ENCODE measurements at places on chromosomes 12 and 14.

DNA sequence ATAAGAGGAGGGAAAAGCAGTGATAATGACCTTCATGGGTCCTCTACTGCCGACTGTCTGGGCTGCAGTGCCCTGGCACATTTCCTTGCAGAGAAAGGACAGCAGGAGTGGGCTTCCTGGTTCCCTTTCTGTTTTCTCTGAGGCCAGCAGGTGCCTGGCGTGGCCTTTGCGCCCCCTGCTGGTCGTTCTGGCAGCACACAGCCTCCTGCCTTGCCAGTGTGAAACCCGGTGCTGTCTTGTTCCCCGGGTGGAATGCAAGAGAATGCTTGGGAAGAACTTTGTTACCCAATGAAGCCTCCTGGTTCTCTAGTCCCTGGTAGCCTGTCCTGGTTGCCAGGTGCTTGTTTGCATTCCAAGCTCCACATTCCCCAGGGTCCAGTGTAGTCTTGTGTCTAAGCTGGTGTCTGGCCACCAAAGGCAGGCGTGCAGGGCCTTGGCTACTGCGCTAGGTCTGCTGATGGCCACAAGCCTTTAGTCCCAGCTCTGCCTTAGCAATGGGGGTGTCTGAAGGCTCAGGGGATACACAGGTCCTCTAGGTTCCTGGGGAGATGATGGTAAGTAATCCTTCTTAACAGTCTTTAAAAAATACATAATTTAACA lies 1392.4 kb upstream of the TMEM132C start:
- DNase-seq, result peak; percentile 3

GRCh38 chr12:106006382-106006781 lies 132.4 kb downstream of the NUAK1 start:
- DNase-seq, result no peak

GRCh38 chr14:91372671-91373495 lies 44.7 kb downstream of the CCDC88C start:
- DNase-seq, result no peak

GRCh38 chr14:102951034-102951433 lies 28.6 kb downstream of the AMN start:
- no peak for DNase-seq

DNA sequence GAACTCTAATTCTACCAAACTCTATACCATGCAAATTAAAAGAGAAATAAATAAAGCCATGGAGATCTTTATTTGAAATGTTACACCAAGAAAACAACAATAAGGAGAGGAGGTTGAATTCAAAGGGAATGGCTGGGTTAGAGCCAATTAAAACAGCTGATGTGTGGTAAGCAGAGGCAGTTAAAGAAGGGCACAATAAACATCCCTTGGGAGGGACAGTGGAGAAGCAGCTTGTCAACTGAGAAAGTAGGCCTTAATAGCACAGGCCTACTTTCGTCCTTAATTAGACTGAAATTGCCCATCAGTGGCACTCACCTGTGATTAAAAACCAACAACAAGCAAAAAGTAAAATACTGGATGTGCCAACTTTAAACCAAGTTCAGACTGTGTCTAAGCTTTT lies 16.3 kb upstream of the NAV3 start:
- DNase-seq, result no peak

DNA sequence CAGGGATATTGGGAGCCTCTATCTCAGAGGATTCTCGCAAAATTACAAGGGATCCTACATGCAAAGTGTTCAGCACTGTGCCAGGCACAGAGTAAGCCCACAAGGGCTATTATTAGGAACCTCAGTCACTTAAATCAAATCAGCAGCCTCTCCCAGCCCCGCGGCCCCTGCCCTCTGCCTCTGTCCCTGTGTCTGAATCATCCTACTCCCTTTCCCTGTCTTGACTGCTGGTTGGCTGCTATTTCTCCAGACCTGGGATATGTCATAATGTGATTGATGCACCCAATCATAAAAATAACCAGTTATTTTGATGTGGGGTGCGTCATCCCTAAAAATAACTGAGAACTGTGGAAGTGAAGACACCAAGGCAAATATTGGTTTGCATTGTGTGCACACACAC lies 176.3 kb downstream of the KSR2 start:
- DNase-seq, result no peak

DNA sequence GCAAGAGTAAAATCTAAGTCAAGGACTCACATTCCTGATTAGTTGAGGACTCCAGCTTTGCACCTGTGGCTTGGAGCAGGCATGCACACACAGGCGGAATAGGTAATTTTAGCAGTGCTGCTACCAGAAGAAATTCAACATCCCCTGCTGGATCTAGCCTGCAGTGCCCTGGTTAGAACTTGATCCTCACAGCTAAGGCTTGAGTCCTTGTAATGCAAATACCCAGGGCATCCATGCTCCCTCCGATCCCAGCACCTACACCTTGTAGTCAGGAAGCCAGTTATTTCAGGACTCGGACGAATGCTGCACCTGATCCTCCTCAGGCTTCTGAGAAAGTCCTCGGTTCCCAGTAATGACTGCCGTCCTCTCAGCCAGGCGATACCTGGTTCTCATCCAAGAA lies 309.0 kb upstream of the AMIGO2 start:
- DNase-seq, result no peak

DNA sequence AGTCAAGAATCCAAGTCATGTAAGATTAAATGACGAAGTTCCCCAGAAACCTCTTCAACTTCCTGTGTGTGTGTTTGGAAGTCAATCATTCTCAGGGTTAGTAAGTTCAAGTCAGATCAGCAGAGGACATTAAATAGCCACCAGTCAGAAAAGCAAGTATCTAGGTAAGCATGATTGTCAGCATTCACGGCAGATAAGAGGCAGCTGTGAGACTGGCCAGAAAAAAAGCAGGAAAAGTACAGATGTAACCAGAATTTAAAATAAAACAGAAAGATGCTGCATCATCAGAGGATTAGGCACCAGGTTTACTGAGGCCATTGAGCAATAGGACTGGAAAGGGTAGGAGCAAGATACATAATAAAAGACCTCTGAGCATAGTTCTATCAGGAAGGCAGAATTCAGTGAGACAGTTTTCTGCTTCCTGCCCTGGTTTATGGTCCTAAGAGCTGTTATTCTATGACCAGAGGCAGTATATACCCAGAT lies 606.9 kb downstream of the FSCB start:
- DNase-seq, result no peak

DNA sequence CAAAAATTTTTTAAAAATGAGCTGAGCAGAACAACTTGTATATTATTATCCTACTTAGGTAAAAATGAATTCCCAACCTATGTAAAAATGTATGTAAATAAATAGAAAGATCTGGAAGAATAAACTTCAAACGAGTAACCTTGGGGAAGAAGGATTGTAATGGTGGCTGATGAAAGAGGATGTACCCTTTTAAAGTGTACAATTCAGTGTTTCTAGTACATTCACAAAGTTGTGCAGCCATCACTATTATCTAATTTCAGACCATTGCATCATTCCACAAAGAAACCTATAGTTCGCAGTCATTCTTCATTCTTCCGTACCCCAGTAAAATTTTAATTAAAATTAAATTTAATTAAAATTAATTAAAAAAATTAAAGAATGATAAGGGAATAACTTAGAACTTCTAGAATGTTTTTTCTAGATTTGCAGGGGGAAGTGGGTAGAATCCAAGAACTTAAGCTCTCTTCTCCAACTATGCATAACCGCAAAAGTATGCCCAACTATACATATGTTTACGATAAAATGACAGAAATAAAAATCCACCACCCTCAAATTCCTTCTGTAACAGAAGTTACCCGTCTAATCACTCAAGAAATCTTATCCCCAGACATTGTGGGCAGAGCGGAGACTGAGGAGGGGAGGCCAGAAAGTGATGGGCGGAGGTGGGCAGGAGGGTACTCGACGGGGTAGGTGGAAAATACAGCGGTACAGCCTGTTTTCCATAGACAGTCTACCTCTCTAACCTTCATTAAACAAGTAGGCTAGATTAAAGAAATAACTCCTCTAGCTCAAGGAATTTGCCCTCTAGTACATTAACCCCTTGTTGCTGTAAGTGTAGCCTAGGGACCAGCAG lies 921 bp downstream of the DEPDC4 start:
- DNase-seq, result peak; percentile 51

- DNase-seq, result no peak
These were observed 172.2 kb upstream of the DDHD1 start for GRCh38 chr14:53325176-53325806.

DNA sequence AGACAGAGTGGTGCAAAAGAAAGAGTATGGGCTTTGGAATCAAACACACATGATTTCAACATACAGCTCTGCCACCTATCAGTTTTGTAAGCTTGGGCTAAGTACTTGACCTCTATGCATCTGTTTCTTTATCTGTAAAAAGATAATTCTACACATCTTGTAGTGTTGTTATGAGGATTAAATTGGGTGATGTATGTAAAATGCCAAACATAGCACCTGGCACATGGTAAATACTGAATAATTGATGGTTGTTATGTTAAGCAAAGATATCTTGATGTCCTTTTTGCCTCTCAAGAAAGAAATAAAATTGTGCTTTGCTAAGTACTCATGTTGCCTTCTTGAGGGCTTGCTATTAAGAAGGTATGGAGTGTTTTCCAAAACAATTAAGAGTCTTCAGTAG lies 2.3 kb upstream of the CSRP2 start:
- no peak for DNase-seq

- no peak for DNase-seq
These were observed 97.6 kb downstream of the HELB start for GRCh38 chr12:66399911-66400306.

DNA sequence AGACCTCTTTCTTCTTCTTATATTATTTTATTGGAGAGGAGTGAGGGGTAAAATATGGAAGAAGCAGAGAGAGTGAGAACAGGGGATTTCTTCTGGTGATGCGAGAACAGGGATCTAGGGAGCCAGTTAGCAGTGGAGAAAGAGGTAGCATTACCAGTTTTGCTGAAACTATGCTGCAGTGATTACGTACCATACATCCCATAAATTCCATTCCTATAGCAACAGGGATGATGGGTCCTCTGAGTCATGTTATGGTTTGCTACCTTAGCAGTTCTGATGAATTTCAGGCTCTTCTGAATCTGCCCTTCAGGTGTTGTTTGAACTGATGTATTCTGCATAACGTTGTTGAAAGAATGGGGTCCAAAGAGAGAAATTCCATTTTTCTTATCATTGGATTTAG lies 625.4 kb upstream of the LRFN5 start:
- no peak for DNase-seq

DNA sequence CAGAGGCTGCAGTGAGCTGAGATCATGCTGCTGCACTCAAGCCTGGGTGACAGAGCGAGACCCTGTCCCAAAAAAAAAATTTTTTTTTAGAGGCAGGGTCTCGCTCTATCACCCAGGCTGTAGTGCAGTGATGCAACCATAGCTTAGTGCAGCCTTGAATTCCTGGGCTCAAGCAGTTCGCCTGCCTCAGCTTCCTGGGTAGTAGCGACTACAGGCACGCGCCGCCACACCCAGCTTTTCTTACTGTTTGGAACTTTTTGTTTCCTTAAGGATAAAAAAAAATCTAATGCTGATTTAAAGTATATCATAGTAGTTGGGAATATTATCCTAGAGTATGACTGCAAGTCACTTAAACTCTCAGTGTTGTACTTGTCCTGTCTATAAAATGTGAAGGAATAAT lies 7.2 kb downstream of the TMEM19 start:
- no peak for DNase-seq

DNA sequence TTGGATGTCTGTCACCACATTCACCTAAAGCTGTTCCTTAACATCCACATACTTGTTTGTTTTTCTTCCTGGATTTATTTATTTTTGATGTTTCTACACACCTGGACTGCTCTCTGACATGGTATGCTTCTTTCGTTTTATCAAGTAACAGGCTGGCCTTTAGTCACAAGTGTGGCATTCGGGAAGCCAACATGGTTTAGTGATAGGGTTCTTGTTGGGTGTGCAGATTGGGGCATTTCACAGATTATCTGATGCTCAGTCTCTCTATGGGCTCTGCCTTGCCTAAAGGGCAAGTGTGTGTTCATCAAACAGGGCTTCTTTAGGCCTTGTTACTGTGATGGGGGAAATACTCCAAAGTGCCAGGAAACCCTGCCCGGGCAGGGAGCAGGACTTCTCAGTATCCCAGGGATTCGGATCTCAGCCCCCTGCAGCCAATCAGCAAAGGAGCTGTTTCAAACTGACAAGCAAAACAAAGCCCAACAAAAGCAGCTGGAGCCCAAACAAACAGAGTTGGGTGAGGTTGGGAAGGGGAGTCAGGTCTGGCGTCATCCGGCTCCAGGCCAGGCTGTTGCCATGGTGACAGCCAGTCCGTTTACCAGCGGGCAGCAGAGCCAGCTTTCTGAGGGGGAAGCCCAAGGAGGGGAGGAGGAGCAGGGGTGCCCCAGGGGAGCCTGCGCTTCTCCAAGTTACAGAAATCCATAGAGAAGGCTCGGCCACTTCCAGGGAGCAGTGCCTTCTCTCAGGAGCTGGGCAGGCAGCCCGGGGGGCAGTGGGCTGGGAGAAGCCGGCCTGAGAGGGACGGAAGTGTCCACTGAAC lies 31.9 kb downstream of the FOS start:
- peak; percentile 82 for DNase-seq

- no peak for DNase-seq
These were observed 154.8 kb upstream of the LRIG3 start for GRCh38 chr12:59075141-59075540.

GRCh38 chr12:85866986-85867776 lies 6.9 kb upstream of the NTS start:
- DNase-seq, result peak; percentile 62

DNA sequence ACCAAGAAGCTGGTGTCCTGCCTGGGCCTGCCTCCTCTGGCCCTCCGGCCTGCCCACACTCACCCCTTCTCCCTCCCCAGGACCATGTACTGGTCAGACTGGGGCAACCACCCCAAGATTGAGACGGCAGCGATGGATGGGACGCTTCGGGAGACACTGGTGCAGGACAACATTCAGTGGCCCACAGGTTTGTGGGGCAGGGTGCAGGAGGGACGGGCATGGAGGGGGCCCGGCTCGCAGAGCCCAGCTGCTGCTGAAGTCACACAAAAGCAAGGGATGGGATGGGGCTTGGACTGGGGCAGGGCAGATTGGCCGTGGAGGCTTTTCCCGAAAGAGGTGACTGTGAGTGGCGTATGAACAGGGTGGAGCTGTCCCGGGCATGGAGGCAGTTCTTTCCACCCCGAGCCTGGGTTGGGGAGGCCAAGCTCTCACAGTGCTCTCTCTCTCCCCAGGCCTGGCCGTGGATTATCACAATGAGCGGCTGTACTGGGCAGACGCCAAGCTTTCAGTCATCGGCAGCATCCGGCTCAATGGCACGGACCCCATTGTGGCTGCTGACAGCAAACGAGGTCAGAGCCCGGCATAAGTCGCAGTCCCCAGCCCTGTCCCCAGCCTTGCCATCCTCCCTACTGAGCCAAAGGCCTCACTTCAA lies 7.8 kb upstream of the NXPH4 start:
- no peak for DNase-seq

- no peak for DNase-seq
These were observed 188.2 kb upstream of the FRMD6 start for GRCh38 chr14:51463461-51463860.

Data from fibroblast of skin of right quadriceps (primary cell).